Activated CD8-positive, alpha-beta memory T cell treated with anti-CD3 and anti-CD28 coated beads for 1 hour (primary cell): ENCODE measurements at places on chromosomes 13 and 19.

DNA sequence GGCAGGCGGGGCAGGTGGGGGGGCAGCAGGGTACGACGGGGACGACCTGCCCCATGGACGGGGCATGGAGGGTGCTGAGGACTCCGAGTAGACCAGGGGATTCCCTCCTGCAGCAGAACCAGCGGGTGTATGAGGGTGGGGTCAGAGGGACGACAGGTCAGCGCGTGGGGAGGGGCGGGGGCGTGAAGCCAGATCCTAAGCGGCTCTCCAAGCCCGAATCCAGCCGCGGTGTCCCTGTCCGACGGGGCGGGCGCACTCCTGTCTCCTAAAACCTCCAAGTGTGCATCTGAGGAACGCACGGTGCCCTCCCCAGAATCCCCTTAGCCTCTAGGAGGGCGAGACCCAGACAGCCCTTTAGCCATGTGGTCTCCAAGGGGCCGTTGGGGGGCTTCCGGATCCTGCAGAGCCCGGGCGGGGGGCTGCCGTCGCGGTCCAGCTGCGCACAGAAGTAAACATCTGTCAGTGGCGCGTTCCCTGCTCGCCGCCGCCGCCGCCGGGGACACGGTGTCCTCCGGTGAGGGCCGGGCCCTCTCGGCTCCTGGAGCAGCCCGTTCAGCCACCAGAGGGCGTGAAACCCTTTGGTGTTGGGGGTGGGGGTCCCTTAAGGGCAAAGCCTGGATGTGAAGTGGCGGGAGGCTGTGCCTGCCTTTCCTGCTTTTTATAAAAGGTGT is 730 bp downstream of the NRTN start:
- DNase-seq = no peak

DNA sequence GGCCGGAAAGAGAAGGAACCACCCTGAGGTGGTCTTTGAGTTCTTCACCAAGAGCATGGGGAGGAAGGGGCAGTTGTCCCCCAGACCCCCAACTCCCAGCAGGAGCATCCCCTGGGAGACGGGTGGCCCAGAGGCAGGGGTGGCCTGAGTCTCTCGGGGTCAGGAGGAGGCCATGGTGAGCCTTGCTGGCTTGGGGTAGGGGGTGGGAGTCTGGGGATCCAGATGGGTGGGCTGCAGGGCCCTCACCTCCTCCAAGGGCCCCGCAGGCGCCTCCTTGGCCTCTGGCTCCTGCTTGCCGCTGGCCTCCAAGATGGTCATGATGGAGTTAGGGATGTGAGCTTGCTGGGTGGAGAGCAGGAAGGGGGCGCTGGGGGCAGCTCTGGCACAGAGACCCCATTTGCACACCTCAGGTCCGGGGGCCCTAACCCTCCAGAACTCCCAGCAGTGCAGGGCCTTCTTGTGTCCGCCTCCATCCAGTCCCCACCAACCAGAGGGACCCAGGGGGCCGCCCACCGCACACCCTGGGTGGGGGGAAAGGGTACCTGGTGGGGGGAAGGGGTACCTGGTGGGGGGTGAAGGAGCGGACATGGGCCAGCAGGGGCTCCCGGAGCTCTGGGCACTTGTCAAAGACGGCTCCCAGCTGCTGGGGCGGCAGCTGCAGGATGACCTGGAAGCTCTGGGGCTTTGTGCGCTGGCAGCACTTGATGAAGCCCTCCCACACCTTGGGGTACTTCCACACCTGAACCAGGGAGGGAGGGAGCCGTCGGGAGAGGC is 1.3 kb upstream of the RSPH6A start:
- DNase-seq = no peak

- DNase-seq = no peak
These were observed 5.9 kb downstream of the FRY start for GRCh38 chr13:32037471-32037870.

GRCh38 chr19:51430221-51430620 is 12.8 kb upstream of the SIGLEC10 start:
- DNase-seq = no peak

DNA sequence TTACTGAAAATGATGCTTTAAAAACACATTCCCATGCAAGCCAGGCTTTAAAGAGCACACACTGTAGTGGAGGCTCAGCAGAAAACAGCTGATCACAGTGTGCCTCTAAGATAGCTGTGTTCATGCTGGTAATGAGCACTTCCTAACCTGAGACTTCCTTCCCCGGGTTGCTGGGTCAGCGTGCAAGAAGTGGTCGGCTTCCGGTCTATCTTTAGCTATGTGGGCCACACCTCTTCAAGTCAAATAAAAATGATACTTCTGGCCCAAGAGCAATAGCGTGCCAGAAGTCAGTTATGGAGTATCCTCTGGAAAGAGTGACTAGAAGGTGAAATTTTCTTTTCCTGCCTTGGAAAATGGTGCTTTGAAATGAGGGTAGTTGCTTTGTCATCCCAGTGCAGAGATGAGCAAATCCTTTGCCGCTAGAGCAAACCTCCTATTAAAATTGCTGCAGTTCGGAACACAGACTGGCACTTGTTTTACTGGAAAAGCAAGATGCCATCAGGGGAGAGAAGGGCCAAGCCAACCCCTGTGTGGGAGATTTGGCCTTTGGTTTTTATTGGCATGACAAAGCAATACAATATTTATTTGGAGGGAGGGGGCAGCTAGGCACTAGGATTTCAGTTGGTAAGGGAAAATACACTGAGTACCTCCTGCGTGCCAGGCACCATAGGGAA is 64.2 kb downstream of the ARHGAP35 start:
- DNase-seq = no peak

- no peak for DNase-seq
These were observed 126.6 kb upstream of the UFM1 start for GRCh38 chr13:38223089-38223488.

DNA sequence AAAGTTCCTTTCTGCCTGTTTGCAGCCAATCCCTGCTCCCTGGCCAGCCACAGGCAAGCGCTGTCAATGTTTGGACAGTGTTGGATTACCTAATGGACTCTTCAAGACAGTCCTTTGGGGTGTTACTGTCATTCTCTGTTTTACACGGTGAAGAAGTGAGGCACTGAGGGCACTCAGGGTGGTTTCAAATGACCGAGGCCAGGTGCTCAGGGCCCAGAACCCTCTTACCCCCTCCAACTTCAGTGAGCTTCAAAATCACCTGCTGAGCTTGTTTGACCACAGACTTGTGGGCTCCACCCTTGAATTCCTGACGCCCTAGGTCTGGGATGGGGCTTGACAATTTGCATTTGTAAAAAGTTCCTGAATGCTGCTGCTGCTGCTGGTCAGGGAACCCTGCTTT is 97.9 kb downstream of the GGACT start:
- no peak for DNase-seq

- DNase-seq = no peak
These were observed 8.5 kb upstream of the TMPRSS9 start for GRCh38 chr19:2351591-2351990.

DNA sequence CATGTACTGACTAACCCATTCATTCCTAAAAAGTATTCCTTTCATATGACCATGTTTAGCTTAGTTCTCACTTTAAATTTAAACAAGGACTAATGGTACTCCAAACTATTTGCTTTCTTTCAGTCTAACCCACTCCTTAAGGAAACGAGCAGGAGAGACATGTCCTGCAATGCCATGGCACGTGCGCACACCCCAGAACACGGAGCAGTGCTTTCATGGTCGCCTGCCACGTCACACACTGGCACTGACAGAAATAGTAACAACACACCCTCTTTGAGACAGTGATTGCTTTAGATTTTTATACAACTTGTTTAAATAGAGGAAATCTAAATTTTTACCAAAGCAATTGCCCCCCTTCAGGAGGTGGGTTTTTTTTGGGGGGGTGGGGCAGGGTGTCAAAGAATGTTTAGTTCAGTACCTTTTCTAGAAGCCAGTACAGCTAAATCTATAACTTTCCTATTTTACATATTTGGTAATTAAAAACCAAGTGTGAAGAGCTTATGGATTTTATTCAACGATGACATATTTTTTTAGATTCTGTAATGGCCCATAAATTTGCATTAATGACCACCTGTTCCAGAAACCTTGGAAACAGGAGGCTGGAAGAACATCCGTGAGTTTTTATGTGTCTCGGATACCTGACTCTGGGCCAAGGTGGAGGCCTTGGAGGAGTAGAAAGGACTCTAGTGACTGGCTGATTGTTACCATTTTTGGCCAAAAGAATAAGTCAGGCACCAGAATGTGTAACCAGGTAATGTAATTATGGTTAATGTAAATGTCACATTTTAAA is 247.1 kb downstream of the DCT start:
- DNase-seq = no peak

DNA sequence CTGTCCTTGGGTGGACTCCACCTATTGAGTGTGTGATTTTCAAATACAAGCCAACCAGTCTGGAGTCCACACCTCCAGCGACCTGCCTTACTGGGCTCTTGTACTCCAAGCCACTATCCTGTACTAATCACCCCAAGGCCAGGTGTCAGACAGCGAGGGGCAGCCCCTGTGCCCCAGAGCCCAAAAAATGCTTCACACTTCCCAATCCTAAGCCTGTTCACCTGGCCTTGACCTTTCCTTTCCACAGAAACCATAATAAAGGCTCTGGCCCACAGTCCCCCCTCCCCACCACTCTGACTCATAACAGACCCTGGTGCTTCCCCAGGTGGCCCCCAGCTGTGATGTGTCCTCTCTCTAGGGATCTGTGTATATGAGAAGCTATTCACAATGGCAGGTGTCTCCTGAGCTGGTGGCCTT is 3.9 kb downstream of the CD209 start:
- no peak for DNase-seq

GRCh38 chr19:31718032-31718431 is 368.8 kb upstream of the TSHZ3 start:
- no peak for DNase-seq

- no peak for DNase-seq
These were observed 110.3 kb downstream of the TUBA3C start for GRCh38 chr13:19071161-19071936.

- DNase-seq = no peak
These were observed 11.8 kb downstream of the PTPRH start for GRCh38 chr19:55197528-55197927.

GRCh38 chr19:4393947-4394590 is 6.3 kb downstream of the SH3GL1 start:
- DNase-seq = no peak

DNA sequence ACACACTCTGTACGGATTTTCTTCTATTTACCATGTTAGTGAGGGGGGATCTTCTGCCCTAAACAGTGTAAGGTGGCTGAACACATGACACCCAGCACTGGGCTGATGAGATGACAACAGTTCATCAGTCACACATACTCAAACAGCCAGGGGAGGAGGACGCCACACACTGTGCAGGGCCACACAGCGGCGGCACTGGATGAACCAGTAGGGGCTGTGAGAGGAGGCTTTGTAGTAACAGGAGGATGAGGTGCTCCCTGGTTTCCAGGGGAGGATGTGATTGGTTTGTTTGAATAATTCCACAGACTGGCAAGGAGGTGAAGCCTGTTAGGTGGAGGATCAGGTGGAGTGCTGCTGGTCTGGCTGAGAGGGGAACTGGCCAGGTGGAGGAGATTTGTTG is 16.3 kb upstream of the GTF3A start:
- no peak for DNase-seq

- no peak for DNase-seq
These were observed at the start of gene HDGFL2 for GRCh38 chr19:4472174-4472974. Gene HDGFL2, plus strand, starts transcription at chr19:4472297. Its CDS starts 54 bp downstream, at chr19:4472351.

DNA sequence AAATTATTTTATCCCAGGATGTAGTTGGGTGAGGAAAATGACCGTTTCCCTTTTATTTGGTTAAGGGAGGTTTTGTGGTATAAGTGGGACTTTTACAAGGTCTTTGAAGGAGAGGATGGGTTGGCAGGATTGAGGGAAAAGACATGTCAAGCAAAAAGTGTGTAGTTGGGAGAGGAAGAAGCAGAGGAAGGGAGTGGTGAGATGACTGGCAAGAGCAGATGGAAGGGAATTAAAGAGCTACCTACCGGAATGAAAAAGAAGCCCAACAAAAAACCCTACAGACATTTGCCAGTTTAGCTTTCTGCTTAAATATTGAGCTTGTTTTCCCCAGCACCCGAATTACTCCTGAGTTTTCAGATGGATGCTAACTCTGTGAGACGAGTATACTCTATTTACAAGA is 19.6 kb downstream of the FRY start:
- DNase-seq = no peak

GRCh38 chr13:107332188-107332587 is 764.3 kb upstream of the ARGLU1 start:
- DNase-seq = no peak

- DNase-seq = no peak
These were observed 629 bp downstream of the IZUMO4 start for GRCh38 chr19:2097203-2097885.

DNA sequence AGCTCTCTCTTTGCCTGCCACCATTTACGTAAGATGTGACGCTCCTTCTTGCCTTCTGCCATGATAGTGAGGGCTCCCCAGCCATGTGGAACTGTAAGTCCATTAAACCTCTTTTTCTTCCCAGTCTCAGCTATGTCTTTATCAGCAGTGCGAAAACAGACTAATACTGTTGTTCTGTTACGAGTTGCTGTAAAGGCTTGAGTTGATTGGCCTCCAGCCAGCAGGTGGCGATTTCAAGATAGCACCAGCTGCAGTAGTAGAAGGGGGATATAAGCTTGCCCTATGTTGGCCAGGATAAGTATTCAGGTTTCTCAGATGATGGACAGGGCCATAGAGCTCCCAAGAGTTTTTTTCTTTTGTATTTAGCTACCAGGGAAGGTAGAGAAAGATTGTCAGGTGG is 385.5 kb downstream of the MZT1 start:
- no peak for DNase-seq

GRCh38 chr19:17473041-17473440 is 2.7 kb downstream of the SLC27A1 start:
- DNase-seq = no peak

GRCh38 chr19:6925386-6925785 is 38.0 kb downstream of the ADGRE1 start:
- DNase-seq = no peak
